ENCODE measurements at places on chromosomes 12 and 14.

DNA sequence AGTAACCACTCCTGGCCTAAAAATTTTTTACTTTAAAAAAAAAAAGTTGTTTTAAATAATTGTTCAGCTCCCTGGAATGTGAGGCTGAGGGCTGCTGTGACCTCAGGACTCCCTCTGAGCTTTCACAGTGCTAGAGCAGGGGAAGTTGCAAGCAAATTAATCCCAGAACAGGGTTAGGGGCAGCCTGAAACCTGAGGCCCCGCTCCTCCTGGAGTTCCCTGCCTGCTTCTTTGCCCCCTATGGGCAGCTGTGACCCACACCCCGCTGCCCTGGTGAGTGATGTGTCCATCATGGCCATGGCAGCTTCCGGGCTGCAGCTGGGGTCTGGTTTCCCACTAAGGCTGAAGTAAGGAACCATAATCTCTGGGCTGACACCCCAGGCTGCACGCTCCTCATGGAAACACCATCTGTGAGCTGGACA lies 9.5 kb downstream of the RITA1 start:
- no peak for DNase-seq

- DNase-seq, result no peak
Measured at GRCh38 chr12:59873136-59873535, 277.3 kb downstream of the SLC16A7 start.

GRCh38 chr14:90536511-90537191 lies 139.8 kb downstream of the CALM1 start:
- no peak for DNase-seq

GRCh38 chr12:95077341-95077740 lies 3.9 kb upstream of the NR2C1 start:
- DNase-seq, result no peak

GRCh38 chr12:148676-149416 lies 65.1 kb downstream of the SLC6A12 start:
- DNase-seq, result no peak

DNA sequence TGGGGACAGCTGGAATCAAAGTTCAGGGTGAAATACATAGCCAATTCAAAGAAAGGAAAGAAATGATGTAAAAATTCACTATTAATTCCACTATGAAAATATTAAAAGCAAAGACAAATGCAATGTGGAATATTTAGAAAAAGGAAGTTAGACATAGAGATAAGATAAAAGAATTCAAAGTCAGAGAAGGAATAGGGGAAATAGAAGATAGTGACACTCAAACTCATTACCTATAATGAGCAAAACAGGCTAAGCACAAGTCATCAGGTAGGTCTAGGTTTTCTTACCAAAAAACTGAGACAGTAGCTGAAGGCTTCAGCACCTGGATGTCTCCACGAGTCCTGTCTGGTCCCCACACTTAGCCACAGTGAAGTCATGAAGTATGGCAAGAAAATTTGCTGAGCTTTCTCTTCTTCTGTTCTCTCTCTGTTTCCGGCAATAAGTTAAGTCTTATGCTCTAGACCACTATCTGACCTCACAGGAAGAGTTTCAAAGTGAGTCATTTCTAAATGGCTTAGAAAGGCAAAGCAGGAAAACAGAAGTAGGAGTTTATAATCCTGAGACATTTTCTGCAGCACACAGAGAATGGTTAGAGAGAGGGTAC lies at the start of gene C3AR1:
C3AR1 (minus strand) TSS at position 369 of the 604 bp plus-strand sequence. CDS start 6,174 bp downstream, outside the sequence.
- no peak for DNase-seq

- no peak for DNase-seq
Measured at GRCh38 chr14:100422556-100423316, 99.6 kb downstream of the SLC25A47 start.

DNA sequence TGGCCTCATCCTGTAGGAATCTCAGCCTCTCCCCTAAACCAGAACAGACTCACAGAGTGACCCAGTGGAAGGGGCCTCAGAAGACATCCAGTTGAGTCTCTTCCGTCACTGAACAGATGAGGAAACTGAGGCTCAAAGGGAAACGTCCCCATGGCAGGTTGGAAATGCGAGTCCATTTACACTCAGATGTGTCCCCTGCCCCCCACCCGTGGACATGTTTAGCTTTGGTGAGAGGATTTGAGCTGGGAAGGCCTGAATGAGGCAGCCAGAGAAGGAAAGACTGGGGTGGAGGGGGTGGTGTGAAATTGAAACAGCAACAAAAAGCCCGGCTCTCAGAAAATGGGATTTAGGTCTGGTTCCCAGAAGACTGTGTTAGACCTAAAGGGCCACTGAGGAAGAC lies 1.7 kb downstream of the FAIM2 start:
- no peak for DNase-seq

DNA sequence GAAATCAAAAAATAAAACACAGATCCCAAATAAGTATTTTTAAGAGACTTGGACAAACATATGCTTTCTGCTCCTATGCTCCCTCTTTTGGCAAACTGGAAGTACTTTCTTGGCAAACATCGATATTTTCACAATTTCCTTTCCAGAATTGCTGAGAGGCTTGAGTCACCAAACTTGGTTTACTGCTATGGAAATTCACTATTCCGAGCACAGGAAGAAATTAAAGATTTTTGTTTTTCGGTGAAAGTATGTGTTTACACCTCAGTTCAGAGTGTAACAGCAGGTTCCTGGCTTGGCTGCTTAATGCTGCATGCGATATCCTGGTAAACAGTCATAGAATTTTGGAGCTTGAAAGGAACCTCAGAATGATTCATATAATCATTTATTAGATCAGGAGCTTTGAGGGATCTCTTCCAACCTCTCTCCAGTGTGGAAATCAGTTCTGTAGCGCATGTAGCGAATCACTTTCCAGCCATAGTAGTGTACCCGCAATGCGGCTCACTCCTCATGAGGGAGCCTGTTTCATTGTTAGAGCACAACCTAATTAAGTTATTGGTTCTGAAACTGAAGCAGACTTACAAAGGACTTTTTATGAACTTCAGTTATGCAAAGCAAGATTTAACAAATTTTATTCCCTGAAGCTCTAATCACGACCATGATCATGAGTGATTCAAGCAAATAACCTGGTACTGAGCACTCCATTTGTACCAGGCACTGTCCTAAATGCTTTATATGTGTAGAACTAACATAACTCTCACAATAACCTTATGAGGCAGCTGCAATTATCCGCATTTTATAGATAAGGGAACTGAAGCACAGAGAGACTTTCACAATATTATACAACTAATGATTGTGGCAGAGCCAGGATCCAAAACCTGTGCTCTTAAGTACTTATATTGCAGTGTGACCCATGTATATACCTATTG lies 56.4 kb upstream of the ATP2A2 start:
- peak; percentile 88 for DNase-seq

GRCh38 chr12:113022563-113023297 lies 33.8 kb upstream of the DTX1 start:
- no peak for DNase-seq

All from A549 (cell line).